ENCODE measurements at places on chromosomes 6 and 20.
A peak's percentile ranks its signal among the peaks of the same experiment; 100 is the strongest.

- DNase-seq = no peak
Measured at GRCh38 chr20:36527331-36528125, 13.8 kb upstream of the MYL9 start.

GRCh38 chr20:6767536-6768227 is at the start of gene BMP2:
Gene BMP2, plus strand, starts transcription at chr20:6767686. Its CDS starts 2,441 bp downstream, at chr20:6770127.
- DNase-seq = peak; percentile 85

DNA sequence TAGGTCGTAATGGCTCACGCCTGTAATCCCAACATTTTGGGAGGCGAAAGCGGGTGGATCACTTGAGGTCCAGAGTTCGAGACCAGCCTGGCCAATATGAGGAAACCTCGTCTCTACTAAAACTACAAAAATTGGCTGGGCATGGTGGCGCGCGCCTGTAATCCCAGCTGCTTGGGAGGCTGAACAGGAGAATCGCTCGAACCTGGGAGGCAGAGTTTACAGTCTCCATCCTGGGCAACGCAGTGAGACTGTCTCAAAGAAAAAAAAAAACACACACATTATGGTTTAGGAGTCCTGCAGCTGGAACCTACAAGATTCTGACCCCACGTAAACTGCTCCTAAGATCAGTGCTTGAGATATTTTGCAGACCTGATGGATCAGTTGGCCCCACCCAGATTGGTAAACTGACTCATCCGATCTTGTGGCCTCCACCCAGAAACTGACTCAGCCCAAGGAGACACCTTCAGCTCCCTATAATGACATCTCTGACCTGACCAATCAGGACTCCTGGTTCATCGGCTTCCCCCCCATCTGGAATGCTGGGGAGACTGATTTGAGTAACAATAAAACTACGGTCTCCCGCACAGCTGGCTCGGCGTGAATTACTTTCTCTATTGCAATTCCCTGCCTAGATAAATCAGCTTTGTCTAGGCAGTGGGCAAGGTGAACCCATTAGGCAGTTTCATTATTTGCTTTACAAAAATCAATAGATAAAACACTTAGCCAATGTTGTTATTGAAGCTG is 96.2 kb upstream of the BTN3A2 start:
- no peak for DNase-seq

- no peak for DNase-seq
Measured at GRCh38 chr6:21738180-21739094, 144.9 kb downstream of the SOX4 start.

- DNase-seq = peak; percentile 29
Measured at GRCh38 chr20:56200456-56200855, 48.1 kb upstream of the MC3R start.

- no peak for DNase-seq
Measured at GRCh38 chr6:57283106-57283505, 34.3 kb upstream of the PRIM2 start.

DNA sequence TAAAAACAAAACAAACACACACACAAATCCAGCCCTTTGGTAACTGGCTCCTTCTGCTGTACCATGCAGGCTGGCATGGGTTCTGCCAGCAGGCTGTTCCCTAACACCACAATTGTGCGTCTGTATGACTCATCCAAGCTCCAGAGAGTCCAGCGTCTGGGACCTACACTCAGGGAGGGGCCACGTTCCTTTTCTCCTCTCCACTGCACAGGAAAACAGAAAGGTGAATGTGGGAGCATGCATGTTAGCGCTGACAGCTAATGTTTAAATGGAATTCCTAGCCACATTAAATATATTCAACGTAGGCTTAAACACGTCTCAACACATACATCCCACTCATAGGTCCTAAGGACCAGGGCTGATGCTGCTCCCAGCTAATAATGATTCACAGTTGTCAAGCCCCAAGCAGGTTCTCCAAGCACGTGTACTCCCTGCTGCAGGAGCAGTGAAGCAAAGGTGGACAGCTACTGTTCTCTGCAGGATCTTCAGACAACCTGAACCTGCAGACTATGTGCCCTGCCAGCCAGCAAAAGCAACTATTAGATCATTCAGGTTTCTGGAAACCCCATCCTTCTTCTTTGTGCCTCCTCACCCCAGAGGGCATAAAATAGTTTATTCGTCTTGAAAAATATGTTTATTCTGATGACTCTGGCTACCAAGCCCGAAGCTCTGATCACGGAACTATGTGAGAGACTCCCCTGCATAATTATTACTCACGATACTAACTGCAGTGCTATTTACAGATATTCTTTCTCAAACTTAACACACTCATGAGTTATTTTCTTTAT is 20.9 kb downstream of the MAP1LC3A start:
- DNase-seq = peak; percentile 55

GRCh38 chr20:51461306-51461705 is 81.2 kb downstream of the NFATC2 start:
- no peak for DNase-seq

DNA sequence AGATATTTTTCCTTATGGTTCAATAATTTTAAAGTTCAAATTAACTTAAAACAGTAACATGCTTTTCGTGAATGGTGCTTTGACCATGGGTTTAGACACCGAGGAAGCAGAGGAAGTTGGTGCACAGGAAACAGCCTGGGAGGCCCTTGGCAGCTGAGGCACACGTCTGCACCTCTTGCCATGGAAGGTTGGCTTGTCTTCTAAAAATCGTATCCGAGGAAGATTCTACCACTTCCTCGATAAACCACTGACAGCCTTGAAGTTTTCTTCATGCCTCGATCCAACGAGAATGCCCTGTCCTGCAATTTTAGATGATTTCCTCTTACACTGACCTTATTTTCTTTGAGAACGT is 12.2 kb downstream of the DLL1 start:
- DNase-seq = no peak

DNA sequence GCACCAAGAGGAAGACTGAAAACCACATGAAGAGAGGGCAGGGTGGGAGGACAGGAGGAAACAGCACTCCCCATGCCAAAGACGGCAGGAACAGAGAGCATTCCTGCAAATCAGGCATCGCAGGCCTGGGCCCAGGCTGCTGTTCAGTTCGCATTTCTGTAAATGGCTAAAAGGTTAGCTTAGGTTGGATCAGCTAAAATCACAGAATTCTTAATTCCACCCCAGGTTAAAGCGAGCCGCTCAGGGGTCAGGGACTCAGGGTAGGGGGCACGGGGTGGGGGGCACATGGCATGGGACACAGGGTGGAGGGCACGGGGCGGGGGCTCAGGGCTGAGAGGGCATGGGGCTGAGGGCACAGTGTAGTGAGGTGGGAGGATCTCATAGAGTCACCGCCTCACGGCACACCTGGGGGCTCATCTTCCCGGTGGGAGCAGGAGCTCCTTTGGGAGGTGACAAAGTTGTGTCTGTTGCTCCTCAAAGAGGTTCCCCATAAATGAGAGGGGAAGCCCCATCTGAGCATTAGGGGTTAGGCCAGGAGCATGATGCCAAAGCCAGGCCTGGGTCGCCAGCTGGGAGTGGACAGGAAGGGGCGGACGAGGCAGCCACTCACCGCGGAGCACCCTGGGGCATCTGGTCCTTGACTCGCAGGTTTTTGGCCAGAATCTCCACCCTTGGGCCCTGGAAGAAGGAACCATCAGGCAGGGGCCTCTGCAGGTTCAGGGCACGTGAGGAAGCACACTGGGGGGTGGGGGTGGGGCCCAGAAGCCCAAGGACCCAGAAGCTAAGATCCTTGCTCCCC is 200.7 kb downstream of the PREX1 start:
- no peak for DNase-seq

GRCh38 chr6:150720774-150721233 is 121.1 kb downstream of the PLEKHG1 start:
- no peak for DNase-seq

- no peak for DNase-seq
Measured at GRCh38 chr6:42860036-42860435, 19.4 kb upstream of the RPL7L1 start.

GRCh38 chr6:113271437-113271836 is 585.7 kb upstream of the MARCKS start:
- DNase-seq = no peak

DNA sequence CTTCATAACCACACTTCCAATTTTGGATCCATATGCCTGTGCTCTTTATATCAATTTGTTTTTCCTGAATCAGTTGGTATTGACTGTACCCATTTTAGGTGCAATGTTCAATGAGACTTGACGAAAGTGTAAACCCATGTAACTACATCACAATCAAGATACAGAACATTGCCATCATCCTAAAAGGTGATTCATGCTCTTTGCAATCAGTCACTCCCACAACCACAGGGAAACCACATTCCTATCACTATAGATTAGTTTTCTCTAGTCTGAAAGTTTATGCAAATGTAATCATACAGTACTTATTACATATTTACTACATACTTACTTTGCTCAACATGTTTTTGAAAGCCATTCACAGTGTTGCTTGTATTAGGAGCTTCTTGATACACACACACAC is 167.4 kb downstream of the ADGRG6 start:
- DNase-seq = no peak

DNA sequence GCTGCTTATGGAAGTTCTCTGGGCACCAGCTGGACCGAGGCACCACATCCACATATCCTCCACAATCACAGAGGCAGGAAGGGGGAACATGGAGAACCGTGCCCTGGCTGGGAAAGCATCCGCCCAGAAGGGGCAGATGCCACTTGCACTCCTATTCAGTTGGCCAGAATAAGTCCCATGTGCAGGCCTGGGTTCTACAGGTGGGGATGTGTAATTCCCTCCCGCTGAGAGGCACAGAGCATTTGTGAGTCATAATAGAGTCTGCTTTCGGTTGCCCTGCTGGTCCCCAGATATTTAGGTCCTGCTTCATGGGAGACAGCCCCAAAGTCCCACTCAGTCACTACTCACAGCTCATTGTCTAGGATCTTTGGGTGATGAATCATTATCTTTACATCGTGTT is 104.0 kb downstream of the PHACTR3 start:
- no peak for DNase-seq

- no peak for DNase-seq
Measured at GRCh38 chr20:57837208-57838035, 127.6 kb upstream of the PMEPA1 start.

GRCh38 chr6:157717340-157717748 is 105.7 kb upstream of the SNX9 start:
- no peak for DNase-seq

DNA sequence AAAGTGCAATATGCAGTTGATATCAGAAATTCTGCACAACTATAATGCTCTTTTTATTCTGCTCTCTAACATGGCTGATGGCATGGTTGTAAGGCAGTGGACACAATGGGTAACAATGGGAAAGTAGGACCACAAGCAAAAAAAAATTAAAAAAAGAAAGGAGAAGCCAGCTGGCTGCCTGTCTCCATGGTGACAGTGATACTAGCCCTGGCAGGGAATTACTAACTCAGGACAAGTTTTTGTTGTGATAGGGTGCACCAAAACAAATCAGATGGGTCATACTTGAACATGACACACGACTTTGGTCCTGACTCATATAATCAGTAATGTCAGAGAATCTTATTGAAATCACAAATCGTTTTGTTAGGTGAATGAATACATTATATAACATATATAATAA is 169.4 kb downstream of the TRDN start:
- DNase-seq = no peak

- DNase-seq = no peak
Measured at GRCh38 chr20:41469868-41470267, 103.2 kb upstream of the EMILIN3 start.

DNA sequence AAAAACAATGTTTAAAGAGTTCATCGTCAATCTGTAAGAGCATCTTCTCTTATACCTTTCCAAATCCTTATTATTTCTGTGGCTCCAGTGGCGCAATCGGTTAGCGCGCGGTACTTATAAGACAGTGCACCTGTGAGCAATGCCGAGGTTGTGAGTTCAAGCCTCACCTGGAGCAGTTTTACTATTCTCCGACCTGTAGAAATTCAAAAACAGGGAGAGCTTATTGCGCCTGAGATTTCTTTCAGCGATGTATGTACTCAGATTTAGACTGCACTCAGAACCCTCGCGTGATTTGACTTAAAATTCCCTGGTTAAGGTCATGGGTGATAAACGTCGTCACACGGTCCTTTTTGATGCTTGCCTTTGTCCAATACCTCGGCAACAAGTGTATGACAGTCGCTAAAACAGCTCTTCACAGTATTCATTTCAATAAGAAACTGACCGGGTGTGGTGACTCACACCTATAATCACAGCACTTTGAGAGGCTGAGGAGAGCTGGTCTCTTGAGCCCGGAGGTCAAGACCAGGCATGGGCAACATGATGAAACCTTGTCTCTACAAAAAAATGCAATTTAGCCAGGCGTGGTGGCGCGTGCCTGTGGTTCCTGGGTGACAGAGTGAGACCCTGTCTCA is 11.9 kb downstream of the GPX5 start:
- DNase-seq = no peak
